ENCODE measurements at places on chromosomes 3 and 15.

DNA sequence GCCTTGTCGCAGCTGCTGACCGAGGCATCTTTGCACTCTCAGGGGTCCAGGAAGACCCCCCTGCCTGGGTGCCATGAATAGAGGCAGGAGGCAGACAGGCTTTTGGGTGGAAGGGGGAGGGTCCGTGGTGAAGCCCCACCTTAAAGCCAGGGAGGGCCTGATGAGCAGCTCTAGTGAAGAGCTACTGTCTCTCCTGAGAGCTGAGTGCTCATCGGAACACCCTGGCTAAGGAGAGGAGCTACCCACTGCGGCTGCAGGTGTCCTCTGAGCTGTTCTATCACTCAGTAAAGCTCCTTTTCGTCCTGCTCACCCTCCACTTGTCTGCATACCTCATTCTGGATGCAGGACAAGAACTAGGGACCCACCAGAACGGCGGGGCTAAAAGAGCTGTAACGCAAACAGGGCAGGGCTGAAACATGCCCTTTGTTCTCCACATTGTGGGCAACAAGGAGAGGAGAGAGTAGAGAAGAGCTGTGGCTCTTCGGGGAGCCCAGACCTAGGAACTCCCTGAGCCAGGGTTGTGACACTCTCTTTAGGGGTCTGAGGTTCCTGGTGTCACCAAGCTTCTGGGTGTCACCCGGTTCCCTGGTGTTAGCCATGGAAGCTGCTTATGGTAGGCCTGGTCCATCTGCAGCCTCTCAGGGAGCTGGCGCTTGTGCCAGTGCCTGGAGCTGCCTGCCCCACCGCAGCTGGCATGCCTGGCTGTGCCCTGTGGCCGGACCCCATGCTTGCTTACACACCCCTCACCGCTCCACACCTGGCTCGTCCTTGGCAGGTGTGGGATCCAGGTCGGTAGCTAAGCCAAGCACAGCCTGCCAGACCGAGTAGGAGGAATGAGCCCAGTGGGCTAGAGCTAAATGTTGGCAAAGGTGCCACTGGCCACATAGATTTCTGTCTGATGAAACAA lies 26.2 kb upstream of the TFG start:
- no peak for DNase-seq

DNA sequence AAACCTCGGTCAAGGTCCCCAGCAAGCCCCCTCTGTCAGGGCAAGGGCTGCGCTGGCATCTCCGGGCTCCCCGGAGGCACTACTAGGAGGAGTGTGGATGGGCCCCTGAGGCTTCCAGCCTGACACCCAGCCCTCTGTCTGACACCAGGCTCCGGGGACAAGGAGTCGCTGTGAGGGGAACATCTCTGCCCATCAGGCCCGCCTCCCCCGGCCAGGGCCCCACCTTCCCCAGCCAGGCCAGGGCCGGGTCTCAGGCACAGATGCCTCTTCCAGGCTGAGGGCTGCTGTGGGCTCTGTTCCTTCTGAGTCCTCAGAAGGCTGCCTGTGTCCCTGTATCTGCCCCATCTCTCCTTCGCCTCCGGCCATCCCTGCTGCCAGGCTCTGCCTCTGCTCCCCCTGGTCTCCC lies 15.8 kb downstream of the CSPG4 start:
- no peak for DNase-seq

- DNase-seq, result no peak
Observed at GRCh38 chr3:22296601-22297000, 545.6 kb upstream of the ZNF385D start.

GRCh38 chr15:64351265-64351664 lies 4.7 kb downstream of the CSNK1G1 start:
- DNase-seq, result no peak

- DNase-seq, result no peak
Observed at GRCh38 chr15:80214910-80215309, 37.1 kb downstream of the CTXND1 start.

DNA sequence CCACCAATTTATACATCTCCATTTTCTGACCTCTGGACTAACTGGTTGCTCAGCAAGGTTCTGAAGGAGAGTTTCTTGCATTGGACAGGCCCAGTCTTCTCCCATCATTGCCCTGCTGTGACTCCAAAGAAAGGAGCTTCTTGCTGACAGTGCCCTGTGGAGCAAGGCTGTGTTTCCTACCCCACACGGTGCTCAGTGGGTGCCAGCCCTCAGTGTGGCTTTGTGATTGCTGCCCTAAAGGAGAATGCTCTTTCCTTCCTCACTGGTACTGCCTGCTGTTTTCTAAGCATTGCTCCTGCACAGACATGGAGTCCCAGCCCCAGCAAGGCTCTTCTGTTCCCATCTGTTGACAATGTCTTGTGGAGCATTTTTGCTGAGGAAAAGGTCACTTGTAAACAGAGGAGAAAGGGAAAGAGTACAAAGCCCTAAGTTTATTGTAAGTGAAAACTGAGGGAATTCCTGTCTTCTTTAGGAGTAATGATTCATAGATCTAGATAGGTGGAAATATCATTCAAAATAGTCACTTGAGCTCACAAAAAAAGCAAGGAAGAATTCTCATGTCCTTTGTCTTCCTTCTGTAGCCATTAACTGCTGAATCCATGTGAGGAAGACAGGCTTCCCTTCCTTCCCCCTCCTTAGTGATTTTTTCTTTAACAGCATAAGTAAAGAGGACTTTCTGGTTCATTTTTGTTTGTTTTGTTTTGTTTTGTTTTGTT lies 62.9 kb downstream of the HMG20A start:
- no peak for DNase-seq

DNA sequence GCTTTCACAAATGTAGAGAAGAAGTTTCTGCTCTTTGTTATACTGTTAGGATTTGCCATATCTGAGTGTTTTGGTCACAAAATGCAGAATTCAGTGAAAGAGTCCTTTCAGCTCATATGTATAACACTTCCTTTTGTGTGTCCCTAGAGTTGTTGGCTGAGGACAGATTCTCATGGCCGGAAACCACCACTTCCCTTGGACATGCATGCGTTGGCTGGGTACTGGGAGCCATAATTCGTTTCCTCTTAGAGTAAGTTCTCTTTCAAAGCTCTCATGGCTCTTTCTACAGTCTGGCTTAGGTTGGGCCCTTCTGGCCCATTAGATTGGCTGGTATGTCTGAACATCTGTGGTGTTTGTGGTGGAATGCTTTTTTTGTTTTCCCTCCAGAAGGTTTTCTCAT lies 298.5 kb downstream of the DIPK2A start:
- no peak for DNase-seq

Data from Jurkat, Clone E6-1 (cell line).